HFFc6 (cell line): ENCODE measurements at places on chromosomes 7 and 10. TPM values are rescaled to one million over a fixed set of nuclear protein-coding genes. Genes with fewer than 3 reads are reported as not detected.

Gene BMPER
- total RNA-seq: 8.9 to 14.9 TPM (median 10.7 TPM) in 3 replicates

Gene FOXP2
- 0.08 to 0.41 TPM (median 0.12 TPM) in 3 replicates for total RNA-seq

Gene MYPN
- total RNA-seq: 69.8 to 84.2 TPM (median 72.0 TPM) in 3 replicates

Gene COL17A1
- 0.53 to 1.8 TPM (median 1.2 TPM) in 3 replicates for total RNA-seq

Gene C10orf62
- total RNA-seq: not detected in 3 replicates

Gene INPP5A
- total RNA-seq: 58.6 to 62.2 TPM (median 61.2 TPM) in 3 replicates

Gene NPVF
- not detected in 3 replicates for total RNA-seq

Gene C10orf143
- 2.1 to 2.4 TPM (median 2.4 TPM) in 3 replicates for total RNA-seq

Gene RBP4
- total RNA-seq: not detected in 3 replicates
